ENCODE measurements at places on chromosomes 1 and 21. TPM values are rescaled to one million over a fixed set of nuclear protein-coding genes. Genes with fewer than 3 reads are reported as not detected.

The PDPN gene
- 37.5 TPM for total RNA-seq

The TRIM58 gene
- total RNA-seq: 0.66 TPM

The IL6R gene
- 31.2 TPM for total RNA-seq

The AGTRAP gene
- 38.7 TPM for total RNA-seq

The LIX1L gene
- 42.9 TPM for total RNA-seq

The ACKR1 gene
- 23.3 TPM for total RNA-seq

The OR10Z1 gene
- total RNA-seq: not detected

The FOXD3 gene
- 1.3 TPM for total RNA-seq

The CRYBG2 gene
- 25.5 TPM for total RNA-seq

The ATAD3A gene
- 27.9 TPM for total RNA-seq

The ANKRD65 gene
- total RNA-seq: 10.1 TPM

The SYNC gene
- 17.4 TPM for total RNA-seq

The RPTN gene
- total RNA-seq: not detected

The OR2G6 gene
- not detected for total RNA-seq

The PLPP3 gene
- total RNA-seq: 68.2 TPM

The CD53 gene
- 39.4 TPM for total RNA-seq

The FNDC10 gene
- 4.6 TPM for total RNA-seq

The TM2D1 gene
- total RNA-seq: 40.8 TPM

The LEMD1 gene
- total RNA-seq: 1.0 TPM

The PIP5K1A gene
- total RNA-seq: 41.8 TPM

The PTGS2 gene
- 10.0 TPM for total RNA-seq

The OLFML2B gene
- total RNA-seq: 8.4 TPM

Data from mucosa of gallbladder (tissue), 1 donor.